ENCODE measurements at places on chromosomes 1 and 21.

- no peaks in the 10 kb centered on the region for H3K36me3 ChIP-seq
- H3K4me3 ChIP-seq = no peak overlapping the region
- H3K27me3 ChIP-seq = peaks cover 8% of the 10 kb centered on the region
- no peak for DNase-seq
Measured at GRCh38 chr1:119318466-119319309, 49.9 kb upstream of the HAO2 start.

- no peaks in the 10 kb centered on the region for H3K27me3 ChIP-seq
- no peaks in the 10 kb centered on the region for H3K36me3 ChIP-seq
- no peak overlapping the region for H3K4me3 ChIP-seq
Measured at GRCh38 chr1:237910834-237911233, 20.1 kb upstream of the ZP4 start.

- peaks cover 41% of the 10 kb centered on the region for H3K27me3 ChIP-seq
- H3K36me3 ChIP-seq = no peaks in the 10 kb centered on the region
- H3K4me3 ChIP-seq = no peak overlapping the region
- DNase-seq = no peak
Measured at GRCh38 chr21:34989337-34990151, 59.6 kb downstream of the RUNX1 start.

DNA sequence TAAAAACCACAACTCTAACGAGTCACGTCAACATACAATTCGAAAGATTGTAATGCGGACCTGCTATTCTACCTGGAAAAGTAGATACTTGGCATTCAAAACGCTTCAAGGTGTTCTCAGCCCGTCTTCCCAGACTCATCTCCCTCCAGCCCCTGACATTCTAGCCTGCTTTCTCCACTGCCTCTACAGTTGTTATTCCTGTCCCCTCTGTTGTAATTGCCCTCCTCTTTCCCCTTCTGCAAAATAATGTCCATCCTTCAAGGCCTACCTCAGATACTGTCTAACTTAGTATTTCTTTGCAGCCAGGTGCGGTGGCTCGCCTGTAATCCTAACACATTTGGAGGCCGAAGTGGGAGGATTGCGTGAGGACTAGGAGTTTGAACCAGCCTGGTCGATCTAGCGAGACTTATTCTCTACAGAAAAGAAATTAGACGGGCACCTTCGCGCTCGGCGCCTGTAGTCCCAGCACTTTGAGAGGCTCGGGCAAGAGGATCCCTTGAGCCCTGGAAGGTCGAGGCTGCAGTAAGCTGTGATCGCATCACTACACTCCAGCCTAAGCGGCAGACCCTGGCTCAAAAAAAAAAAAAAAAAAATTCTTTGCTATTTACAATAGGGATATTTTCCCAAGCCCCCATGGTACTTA lies 756 bp upstream of the RBM34 start:
- DNase-seq = no peak
- H3K4me1 ChIP-seq = peaks cover 12% of the 10 kb centered on the region
- H3K27ac ChIP-seq = peak overlapping the region; percentile 97
- H3K27me3 ChIP-seq = no peaks in the 10 kb centered on the region
- peak overlapping the region; percentile 98 for H3K4me3 ChIP-seq
- H3K36me3 ChIP-seq = peaks cover 19% of the 10 kb centered on the region

DNA sequence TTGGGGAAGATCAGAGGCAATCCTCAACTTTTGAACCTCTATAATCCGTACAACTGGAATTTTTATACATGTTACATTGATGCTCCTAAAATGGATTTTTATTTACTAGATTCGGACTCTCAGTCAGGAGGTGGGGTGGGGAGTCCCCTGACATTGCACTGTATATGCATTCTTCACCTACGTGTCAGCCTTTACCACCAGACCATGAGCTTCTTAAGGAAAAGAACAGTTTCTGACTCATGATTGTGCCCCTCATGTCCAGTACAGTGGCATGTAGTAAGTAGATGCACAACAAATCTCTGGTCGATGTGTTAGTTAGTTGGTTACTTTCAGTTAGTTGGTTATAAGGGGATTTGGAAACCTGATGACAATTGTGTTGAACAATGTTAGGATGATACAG lies 15.4 kb downstream of the LPAR3 start:
- peaks cover 8% of the 10 kb centered on the region for H3K27me3 ChIP-seq
- H3K27ac ChIP-seq = no peak overlapping the region
- peaks cover 24% of the 10 kb centered on the region for H3K4me1 ChIP-seq
- peaks cover 23% of the 10 kb centered on the region for H3K36me3 ChIP-seq

DNA sequence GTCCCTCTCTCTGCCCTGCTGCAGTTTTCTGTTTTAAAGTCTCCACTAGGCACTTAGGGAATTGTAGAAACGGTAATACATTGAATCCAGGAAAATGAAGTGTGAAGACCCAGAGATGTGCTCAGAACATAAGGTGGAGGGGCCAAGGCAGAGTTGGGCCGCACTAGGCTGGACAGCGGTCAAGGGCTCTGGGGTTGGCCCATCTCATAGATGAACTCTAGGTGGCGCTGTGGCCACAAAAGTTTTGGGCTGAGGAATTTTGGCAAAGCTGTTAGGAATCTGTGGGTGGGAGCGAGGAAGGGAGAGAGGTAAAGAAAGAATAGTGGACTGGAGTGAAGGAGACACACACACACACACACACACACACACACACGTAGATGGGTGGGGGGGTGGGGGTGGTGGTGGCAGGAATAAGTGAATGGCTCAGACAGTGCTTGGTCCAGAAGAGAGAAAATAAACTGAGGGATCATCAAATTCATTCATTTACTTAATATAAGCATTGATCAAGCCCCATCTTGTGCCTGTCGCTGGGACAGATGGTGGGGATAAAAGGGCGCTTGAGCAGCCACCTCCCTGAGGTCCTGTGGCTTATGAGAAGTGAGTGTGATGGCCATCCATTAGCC lies 258.5 kb downstream of the TRABD2B start:
- H3K27ac ChIP-seq = no peak overlapping the region
- H3K36me3 ChIP-seq = no peaks in the 10 kb centered on the region
- no peak for DNase-seq
- H3K4me3 ChIP-seq = no peak overlapping the region
- peaks cover 31% of the 10 kb centered on the region for H3K27me3 ChIP-seq

DNA sequence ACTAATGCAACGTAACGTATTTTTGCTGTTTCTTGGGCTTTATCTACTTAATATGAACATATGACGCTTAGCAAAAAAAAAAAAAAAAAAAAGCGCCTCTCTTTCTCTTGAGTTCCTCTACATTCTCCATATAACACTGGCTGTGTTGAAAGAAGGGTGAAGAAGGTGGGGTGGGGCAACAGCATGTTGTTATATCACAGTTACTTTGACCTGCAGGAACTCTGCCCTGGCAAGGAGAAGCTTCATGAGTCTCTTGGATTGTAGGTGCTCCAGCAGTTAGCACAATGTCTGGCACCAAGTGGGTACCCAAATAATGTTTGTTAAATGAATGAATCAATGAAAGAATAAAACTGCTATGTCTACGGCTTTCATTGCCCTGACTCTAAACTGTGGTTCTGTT lies 162.6 kb downstream of the ATG4C start:
- H3K36me3 ChIP-seq = no peaks in the 10 kb centered on the region
- no peak overlapping the region for H3K27ac ChIP-seq
- H3K27me3 ChIP-seq = peaks cover 10% of the 10 kb centered on the region
- DNase-seq = no peak

DNA sequence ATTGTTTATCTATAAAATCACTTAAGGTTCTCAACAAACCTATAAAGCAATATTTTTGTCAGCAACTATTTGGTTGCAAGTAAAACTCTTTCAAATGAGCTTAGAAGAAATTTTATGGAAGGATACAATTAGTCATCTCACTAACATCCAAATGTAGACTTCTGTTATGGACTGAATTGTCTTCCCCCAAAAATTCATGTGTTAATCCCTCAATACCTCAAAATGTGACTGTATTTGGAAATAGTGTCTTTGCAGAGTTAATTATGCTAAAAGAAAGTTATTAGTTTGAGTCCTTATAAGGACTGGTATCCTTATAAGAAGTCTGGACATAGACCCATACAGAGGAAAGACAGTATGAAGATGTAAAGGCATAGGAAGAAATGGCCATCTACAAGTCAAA lies 357.8 kb upstream of the PRMT6 start:
- no peak overlapping the region for H3K4me3 ChIP-seq
- H3K4me1 ChIP-seq = no peaks in the 10 kb centered on the region

GRCh38 chr1:66438062-66438461 lies 95.9 kb upstream of the SGIP1 start:
- peaks cover 32% of the 10 kb centered on the region for H3K4me1 ChIP-seq
- H3K4me3 ChIP-seq = no peak overlapping the region
- H3K36me3 ChIP-seq = peaks cover 3% of the 10 kb centered on the region
- DNase-seq = no peak
- no peaks in the 10 kb centered on the region for H3K27me3 ChIP-seq

- no peaks in the 10 kb centered on the region for H3K27me3 ChIP-seq
- no peaks in the 10 kb centered on the region for H3K36me3 ChIP-seq
- H3K4me3 ChIP-seq = no peak overlapping the region
- DNase-seq = no peak
Measured at GRCh38 chr1:218946147-218946546, 227.5 kb upstream of the LYPLAL1 start.

DNA sequence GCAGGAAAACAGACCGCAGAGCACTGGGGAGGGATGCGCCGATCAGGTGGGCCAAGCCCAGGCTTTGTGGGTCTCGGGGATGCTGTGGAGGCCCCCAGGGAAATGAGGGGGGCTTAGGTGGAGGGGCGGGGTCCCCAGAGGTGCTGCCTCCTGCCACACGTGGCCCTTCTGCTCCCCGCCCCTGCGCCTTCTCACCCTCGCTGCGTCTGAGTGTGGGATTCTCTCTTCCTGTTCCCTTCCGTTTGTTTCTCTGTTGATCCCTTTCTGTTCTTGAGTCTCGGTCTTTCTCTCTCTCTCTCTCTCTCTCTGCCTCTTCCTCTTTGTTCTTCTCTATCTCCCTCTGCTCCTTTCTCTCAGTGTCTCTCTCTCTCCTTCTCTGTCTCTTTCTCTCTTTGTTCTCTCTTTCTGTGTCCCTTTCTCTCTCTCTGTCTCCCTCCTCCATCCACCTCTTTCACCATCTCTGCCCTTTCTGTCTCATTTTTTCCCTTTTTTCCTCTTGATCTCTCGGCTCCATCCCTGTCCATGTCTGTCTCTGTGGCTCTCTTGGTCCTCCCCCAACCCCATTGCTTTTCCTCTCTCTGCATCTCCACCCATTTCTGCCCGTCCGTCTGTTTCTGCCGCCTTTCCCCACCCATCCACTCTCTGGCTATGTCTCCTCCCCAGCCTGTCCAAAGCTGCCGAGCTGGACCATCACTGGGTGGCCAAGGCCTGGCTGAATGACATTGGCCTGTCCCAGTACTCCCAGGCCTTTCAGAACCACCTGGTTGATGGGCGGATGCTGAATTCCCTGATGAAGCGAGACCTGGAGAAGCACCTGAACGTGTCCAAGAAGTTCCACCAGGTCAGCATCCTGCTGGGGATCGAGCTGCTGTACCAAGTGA lies 52.4 kb upstream of the TMEM51 start:
- peaks cover 6% of the 10 kb centered on the region for H3K4me1 ChIP-seq
- H3K4me3 ChIP-seq = peak overlapping the region; percentile 17
- H3K27ac ChIP-seq = no peak overlapping the region
- peaks cover 12% of the 10 kb centered on the region for H3K27me3 ChIP-seq

DNA sequence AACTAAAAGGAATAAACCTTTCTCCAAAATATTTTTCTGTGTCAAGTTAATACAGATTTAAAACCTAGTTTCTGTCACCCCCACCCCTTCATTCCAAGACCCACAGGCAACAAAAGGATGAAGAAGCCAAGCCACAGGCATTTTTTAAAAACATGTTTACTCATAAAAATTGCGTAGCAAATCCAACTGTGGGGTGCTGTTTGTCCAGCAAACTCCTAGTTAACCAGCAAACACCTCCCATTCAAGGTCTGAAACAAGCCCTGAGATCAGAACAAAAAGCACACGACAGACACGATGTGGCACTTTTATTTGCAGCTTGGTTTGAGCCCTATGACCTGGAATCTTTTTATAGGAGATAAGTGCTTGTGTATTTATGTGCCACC lies 149.9 kb upstream of the CAMK1G start:
- no peak overlapping the region for H3K4me3 ChIP-seq
- H3K36me3 ChIP-seq = no peaks in the 10 kb centered on the region
- H3K27ac ChIP-seq = no peak overlapping the region
- DNase-seq = no peak
- peaks cover 23% of the 10 kb centered on the region for H3K27me3 ChIP-seq

DNA sequence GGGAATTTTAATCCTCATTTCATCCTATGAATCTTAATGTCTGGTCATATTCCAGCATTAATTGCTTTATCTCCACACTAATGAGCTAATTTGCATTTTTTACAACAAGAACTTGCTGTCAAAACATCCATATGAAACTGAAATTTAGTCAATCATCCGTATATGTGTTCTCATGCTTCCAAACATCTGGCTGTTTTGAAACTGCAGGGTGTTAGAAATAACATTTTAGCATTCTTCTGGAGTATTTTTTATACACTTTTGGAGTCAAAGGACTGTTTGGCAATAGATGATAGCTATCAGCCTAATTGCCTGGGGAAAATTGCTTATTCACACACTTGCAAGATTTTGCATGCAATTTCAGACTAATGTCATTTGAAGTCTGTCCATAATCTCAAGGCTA lies 1639.3 kb downstream of the KCNT2 start:
- DNase-seq = no peak
- H3K27ac ChIP-seq = no peak overlapping the region
- H3K36me3 ChIP-seq = no peaks in the 10 kb centered on the region
- no peaks in the 10 kb centered on the region for H3K4me1 ChIP-seq

GRCh38 chr1:179917601-179918429 lies 35.7 kb downstream of the TOR1AIP1 start:
- peaks cover 3% of the 10 kb centered on the region for H3K4me1 ChIP-seq
- DNase-seq = no peak
- H3K27me3 ChIP-seq = no peaks in the 10 kb centered on the region
- no peak overlapping the region for H3K27ac ChIP-seq

- H3K4me1 ChIP-seq = no peaks in the 10 kb centered on the region
- H3K4me3 ChIP-seq = no peak overlapping the region
- DNase-seq = no peak
- peaks cover 16% of the 10 kb centered on the region for H3K36me3 ChIP-seq
- H3K27me3 ChIP-seq = no peaks in the 10 kb centered on the region
Measured at GRCh38 chr21:41802198-41802584, 35.3 kb upstream of the RIPK4 start.

GRCh38 chr21:45451091-45451740 lies 46.3 kb downstream of the COL18A1 start:
- no peaks in the 10 kb centered on the region for H3K36me3 ChIP-seq
- no peak overlapping the region for H3K4me3 ChIP-seq
- no peak for DNase-seq
- no peaks in the 10 kb centered on the region for H3K4me1 ChIP-seq
- peaks cover 15% of the 10 kb centered on the region for H3K27me3 ChIP-seq

DNA sequence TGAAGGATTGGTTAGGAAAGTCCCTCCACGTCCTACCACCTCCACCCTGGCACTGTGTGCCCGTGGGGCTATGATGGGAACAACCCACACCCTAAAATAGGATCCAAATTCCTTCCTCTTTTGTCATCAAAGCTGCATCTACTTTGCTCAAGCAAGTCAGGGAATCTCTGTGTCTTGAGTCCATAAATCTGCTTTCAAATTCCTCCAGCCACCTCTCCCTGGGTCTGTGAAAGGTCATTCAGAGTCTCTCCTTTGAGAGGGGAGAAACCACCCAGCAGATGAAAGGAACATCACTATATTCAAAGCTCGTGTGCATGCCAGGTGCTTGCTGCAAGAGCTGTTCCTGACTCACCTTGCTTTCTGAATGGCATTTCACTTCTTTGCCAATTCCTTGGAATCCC lies 243.6 kb downstream of the TM2D1 start:
- peaks cover under 1% of the 10 kb centered on the region for H3K4me1 ChIP-seq
- DNase-seq = no peak
- H3K36me3 ChIP-seq = no peaks in the 10 kb centered on the region
- H3K27me3 ChIP-seq = peaks cover 38% of the 10 kb centered on the region

Measured in activated naive CD8-positive, alpha-beta T cell treated with anti-CD3 and anti-CD28 coated beads, Interleukin-2, amount 10 ng/mL, durations not matched to agents 7 days and 5 days (primary cell).